D721Med (cell line): ENCODE measurements at places on chromosomes 4 and X.

DNA sequence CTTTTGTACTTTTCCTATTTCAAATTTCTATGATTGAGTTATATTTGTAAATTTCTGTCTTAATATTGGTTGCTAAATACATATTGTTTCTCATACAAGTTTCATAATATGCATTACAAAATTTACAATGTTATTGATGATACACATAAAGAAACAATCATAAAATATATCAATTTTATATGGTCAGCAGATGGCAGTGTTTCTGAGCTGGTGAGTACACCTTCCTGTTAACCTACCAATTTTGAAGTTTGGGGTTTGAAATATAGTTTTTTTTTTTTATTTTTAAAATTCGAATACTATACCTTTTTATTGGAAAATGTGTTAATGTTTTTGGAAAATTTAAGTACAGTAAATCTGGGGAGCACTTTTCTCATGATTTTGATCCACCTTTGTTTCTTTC, 1953.1 kb upstream of the ADGRL3 start:
- DNase-seq = no peak

DNA sequence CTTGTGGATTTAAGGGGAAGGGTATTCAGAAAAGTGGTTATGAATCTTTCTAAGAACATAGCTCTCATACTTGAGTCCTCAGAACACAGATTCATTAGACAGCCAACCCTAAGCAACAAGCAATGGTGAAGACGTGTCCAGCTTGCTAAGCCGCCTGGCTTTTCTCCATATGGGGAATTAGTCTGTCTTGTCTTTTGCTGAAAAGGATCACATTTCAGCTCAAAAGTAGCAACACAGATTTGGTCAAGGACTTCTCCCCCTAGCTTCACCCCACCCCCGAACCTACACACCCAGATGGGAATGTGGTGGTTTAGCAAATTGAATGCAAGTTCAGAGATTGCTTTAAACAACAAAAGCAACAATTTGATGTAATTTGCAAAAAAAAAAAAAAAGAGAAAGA, 103.3 kb upstream of the RASGEF1B start:
- no peak for DNase-seq

DNA sequence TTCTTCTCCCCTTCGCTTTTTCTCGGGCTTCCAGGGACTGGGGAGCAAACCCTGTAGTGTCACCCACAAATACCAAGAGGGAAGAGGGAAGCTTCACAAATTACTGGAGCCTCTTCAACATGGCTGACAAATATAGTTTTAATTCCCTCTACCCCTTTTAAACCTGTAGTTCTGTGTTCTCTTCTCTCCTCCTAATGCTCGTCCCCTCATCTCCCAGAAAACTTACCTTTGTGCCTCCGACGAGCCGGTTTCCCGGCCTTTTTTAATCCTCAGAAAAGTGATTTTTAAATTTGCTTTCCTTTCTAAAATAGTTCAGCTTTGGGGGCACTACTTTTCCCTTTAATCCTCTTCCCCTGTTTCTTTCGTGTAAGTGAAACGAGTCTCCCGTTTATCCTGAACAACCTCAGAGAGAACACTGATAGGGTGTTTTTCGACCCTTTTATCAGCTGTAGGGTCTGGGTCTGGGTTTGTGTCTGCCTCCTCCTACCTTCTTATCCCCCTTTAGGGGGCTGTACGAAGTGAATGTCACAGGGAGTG, 408 bp downstream of the TET2 start:
- DNase-seq = no peak

GRCh38 chr4:138235419-138235952, 6.7 kb downstream of the SLC7A11 start:
- DNase-seq = no peak

GRCh38 chr4:125952631-125953030, 637.9 kb downstream of the FAT4 start:
- no peak for DNase-seq

- DNase-seq = no peak
Observed at GRCh38 chr4:14259936-14260335, 632.4 kb upstream of the BOD1L1 start.

GRCh38 chr4:122688529-122689140, 43.9 kb upstream of the BBS12 start:
- DNase-seq = no peak

DNA sequence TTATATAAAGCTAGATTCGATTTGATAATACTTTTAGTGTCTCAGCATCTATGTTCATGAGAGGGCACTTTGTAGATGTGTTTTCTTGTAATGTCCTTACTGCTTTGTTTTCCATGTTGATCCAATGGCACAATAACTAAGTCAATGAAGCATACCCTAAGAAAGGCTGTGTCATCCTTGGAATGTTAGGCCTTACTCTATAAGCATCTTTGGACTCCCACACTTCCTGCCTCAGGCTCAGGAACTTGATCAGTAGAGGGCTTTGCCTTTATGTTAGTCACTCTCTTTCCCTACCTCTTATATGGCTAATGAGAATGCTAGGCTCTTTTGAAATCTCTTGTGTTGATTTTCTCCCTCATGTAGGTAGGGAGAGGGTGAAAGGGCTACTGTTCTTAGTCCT, 33.2 kb upstream of the EDA2R start:
- no peak for DNase-seq

DNA sequence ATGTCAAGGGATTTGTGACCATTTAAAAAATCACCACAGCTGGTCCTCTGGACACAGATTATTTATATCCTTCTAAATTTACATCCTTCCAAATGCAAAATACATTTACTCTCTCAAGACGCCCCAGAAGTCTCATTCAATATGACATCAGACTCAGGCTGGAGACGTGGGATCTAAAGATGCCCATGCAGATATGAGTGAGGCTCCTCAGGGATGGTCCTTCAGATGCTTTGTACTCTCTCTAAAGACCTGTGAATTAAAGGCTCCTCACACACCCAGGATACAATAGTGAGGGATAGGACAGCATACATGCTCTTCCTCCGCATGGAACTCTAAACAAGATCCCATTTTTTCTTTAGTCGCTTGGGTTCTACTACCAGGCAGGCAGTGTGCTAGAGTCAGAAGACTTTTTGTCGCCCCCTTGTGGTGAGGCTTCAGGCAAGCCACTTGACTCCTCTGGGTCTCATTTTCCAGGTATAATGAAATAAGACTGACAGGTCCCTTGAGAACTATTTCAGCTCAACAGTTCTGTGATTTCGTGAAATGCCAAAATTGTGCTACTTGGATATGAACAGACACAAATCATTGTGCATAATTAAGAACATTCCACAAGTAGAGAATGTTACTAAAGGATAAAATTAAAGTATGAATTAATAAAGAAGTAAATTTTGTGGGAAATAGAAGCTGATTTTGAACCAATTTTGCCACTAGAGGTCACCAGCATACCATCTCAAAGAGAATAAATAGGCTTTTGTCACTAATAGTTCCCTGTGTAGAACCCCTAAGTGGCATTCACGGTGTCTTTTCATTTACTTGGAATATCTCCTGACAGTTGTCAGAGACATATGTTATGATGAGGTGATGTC, 13.7 kb upstream of the SCOC start:
- no peak for DNase-seq

- no peak for DNase-seq
Observed at GRCh38 chrX:22516893-22517292, 244.2 kb downstream of the CBLL2 start.

GRCh38 chrX:38304010-38304409, 23.3 kb downstream of the RPGR start:
- no peak for DNase-seq

GRCh38 chr4:18735740-18736268, 714.2 kb upstream of the LCORL start:
- DNase-seq = no peak

- DNase-seq = no peak
Observed at GRCh38 chrX:113048480-113048879, 207.8 kb upstream of the AMOT start.
